PC-9 (cell line): ENCODE measurements at places on chromosomes 11 and 22.

- DNase-seq = no peak
These were observed 4.3 kb upstream of the TRIM44 start for GRCh38 chr11:35658020-35658948.

- peak; percentile 98 for DNase-seq
These were observed 1.2 kb downstream of the MAJIN start for GRCh38 chr11:64970731-64971151.

DNA sequence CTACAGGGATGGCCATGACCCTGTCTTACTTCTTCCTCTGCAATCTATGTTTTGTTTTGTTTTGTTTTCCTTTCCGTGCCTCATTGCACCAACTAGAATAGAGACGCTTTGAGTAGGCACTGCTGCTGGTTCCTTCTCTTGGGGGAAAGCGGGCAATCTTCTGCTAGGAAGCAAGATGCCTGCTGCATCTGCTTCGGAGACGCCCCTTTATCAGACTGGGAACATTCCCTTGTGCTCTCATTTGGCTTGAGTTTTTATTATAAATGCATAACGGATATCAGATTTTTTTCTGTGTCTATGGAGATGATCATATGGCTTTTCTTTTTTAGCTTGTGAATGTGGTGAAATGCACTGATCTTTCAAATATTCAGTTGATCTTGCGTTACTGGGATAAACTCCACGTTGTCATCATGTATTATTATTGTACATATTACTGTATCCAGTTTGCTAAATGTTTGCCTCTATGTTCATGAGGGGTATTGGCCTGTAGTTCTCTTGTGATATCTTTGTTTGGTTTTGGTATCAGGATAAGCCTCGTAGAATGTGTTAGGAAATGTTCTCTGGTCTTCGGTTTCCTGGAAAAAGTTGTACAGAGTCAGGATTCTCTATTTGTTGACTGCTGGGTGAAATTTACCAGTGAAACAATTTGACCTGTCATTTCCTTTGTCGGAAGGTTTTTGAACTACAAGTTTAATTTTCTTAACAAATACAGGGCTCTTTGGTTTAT lies 23.4 kb upstream of the KRTAP5-6 start:
- DNase-seq = no peak

- no peak for DNase-seq
These were observed 64.5 kb upstream of the LARGE1 start for GRCh38 chr22:33984656-33985285.

GRCh38 chr22:23222033-23222792 lies 41.9 kb downstream of the BCR start:
- DNase-seq = no peak

DNA sequence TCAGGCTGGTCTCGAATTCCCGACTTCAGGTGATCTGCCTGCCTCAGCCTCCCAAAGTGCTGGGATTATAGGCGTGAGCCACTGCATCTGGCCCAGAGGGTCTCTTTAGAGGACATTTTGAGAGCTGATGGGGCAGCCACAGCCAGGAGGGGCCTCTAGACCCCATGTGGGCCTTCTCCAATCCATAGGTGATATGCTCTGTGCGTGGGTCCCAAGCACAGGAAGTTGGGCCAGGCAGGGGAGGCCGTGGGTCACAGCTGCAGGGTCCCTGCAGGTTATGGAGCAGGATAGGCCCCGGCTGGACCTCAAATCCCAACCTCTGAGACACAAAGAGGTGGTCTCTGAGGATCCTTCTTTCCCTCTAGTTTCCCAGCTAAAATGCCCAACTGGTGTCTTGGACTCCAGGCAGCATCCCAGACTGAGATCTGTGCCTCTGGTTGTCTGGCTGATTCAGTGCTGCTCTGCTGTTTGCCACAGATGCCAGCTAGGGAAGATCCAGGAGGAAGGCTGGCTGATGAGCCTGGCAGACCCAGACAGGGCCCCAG lies 1.5 kb downstream of the LRRC75B start:
- no peak for DNase-seq
